SJCRH30 (cell line): ENCODE measurements at places on chromosomes 12 and 14. TPM values are rescaled to one million over a fixed set of nuclear protein-coding genes. Genes with fewer than 3 reads are reported as not detected.
A peak's percentile ranks its signal among the peaks of the same experiment; 100 is the strongest.

Gene ARL1
- total RNA-seq = 47.9 and 57.1 TPM in 2 replicates

Gene CLEC4A
- total RNA-seq = 0.10 and 0.36 TPM in 2 replicates

Gene PMEL
- 1.2 and 1.3 TPM in 2 replicates for total RNA-seq

Gene VIPAS39
- total RNA-seq = 18.5 and 19.6 TPM in 2 replicates

Gene SMOC1
- total RNA-seq = 12.8 and 15.6 TPM in 2 replicates

Gene GALNT6
- total RNA-seq = 0.08 and 0.10 TPM in 2 replicates

GRCh38 chr12:96483116-96483515, 6.3 kb upstream of the CFAP54 start:
- DNase-seq = no peak

DNA sequence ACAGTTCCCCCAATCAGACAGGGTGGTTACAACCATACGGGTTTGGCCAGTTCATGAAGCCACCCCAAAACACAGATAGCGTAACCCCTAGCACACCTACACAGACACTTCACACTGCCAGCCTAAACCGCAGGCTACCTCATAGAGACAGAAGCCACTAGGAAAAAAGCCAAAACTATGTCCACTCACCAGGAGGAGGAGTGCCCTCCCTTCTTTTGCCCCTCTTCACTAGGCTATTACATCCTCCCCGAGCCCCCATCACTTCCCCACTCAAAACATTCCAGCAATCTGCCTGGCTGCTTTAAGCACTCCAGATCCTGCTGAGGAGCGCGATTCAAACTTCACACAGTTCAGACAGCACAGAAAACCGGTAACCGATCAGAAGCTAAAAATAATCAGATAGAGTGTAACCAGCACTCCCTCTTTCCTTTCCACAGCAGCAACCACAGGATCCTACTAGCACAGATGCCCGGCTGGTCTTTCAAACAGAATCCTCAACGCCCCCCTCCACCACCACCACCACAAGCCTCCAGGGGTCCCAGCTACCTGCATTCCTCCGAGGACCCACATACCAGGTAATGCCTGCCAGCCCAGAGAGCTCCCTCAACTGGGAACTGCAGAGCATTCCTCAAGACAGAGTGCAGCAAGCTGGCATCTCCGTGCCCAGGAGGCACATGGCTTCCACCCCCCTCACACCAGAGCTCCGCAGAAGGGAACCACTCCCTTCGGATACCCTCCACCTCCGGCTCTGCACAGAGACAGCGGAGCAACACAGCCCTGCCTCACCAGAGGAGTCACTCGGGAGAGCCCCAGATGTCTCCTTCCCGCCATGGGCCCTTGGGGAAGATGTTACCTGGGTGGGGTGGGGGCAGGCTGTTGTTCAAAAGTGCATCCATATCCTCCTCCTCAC, 1.5 kb downstream of the CHD4 start:
- DNase-seq = no peak

DNA sequence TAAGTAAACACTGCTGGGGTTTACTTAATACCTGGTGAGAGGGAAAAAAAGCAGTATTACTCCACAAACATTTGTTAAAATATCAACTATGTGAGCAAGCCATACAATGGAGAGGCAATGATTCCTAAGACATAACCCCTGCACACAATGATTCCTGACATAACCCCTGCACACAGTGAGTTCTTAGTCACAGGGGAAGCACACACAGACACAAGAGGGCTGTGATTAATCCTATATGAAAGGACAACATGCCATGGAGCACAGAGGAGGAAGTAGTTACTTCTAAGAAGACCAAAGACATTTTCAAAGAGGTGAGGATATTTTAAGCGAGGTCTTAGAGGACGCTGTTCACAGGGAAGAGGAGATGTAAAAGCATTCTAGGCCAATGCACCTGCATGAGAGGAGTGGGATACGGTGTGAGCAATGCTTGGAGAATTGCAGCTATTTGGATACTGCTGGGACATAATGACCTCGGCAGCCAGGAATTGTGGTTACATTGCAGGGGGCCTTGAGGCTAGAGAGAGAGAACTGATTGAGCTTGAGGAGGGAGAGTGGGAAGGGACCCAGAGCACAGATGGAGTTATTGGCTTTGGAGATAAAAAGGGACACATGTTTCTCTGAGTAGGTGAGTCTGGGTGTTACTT, 211.9 kb downstream of the APAF1 start:
- DNase-seq = no peak

DNA sequence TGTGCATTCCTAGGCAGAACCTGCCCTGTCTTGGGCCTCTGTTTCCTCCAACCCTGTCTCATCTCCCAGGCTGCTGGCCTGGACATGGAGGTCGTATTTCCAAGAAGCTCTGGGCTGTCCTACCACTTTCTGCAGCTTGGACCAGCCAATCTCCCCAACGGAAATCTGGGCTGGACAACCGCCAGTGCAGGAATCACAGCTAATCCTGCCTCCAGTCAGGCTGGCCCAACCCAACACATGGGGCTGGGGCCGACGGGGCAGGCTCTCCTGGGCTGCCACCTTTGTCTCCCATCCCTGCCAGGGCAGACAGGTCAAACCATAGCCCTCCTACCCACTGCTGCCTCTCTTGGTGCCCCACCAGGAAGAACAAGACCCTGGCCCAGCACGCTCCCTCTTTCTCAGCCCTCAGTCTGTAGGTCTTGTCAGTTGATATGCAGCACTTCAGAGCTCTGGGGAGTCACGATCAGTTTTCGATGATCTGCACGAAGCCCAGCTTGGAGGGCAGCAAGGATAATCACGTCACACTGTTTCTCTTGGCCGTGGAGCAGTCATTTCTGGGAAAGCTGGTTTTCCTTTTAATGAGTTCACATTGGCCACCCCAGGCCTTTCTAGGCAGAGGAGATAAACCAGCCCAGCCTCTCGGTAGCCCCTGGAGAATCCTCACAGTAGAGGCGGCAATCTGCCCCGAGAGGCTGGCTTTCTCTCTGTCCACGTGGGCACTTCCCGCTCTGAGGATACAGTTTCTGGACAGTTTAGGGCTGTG, 195.2 kb upstream of the PRMT8 start:
- no peak for DNase-seq

DNA sequence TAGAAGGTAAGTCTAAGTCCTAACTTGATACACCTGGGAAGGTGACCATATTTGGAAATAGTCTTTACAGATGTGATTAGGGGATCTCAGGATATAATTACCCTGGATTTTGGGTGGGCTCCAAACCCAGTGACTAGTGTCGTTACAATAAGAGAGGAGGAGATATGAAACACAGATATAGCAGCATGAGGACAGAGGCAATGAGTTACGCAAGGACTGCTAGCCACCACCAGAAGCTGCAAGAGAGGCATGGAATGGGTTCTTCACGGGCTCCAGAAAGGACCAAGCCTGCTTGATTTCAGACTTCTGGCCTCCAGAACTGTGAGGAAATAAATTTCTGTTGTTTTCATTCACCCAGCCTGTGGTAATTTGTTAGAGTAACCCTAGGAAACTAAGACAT, 28.6 kb downstream of the FGFR1OP2 start:
- no peak for DNase-seq

GRCh38 chr12:116642106-116642505, 82.9 kb downstream of the MAP1LC3B2 start:
- DNase-seq = no peak

GRCh38 chr14:75306927-75307699, 28.5 kb downstream of the FOS start:
- peak; percentile 18 for DNase-seq

GRCh38 chr14:50091240-50091913, 25.0 kb downstream of the VCPKMT start:
- no peak for DNase-seq

DNA sequence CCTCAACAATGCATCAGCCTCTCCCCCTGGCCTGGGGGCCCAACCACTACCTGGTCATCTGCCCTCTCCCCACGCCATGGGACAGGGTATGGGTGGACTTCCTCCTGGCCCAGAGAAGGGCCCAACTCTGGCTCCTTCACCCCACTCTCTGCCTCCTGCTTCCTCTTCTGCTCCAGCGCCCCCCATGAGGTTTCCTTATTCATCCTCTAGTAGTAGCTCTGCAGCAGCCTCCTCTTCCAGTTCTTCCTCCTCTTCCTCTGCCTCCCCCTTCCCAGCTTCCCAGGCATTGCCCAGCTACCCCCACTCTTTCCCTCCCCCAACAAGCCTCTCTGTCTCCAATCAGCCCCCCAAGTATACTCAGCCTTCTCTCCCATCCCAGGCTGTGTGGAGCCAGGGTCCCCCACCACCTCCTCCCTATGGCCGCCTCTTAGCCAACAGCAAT, 7.4 kb upstream of the RNU7-1 start:
- no peak for DNase-seq

DNA sequence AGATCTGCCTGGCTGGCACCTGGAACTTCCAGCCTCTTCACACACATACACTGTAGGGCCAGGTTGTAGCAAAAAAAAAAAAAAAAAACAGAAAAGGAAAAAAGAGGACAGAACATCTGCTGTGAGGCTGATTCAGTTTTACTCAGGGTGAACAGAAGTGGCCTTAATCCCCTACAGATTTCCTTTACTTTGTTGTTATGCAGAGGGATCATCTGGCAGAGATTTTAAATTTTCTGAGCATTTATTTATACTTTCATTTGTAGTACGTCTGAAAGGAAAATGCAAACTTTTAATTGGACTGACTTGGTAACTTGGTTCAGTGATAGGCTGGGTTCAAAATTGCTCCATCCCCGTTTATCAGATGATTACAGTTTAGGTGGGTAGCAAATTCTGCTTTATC, 50.8 kb upstream of the PRICKLE1 start:
- DNase-seq = no peak

DNA sequence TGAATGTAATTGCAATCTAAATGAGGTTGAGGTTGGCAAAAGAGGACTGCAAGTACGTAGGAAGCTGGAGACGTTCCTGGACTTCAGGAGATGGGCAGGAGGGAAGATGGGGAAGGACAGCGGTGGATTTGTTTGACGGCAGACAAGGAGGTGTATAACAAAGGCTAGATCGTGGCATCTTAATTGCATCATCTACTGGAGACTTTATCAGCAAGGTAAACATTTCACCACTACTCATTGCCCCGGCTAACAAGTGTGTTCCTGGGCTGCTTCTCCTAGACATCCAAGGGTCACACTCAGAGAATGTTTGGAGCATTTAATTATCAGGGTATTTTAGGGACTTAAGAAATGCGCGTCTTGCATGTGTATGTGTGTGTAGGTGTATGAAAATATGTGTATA, 128.5 kb downstream of the KCNK10 start:
- DNase-seq = no peak

DNA sequence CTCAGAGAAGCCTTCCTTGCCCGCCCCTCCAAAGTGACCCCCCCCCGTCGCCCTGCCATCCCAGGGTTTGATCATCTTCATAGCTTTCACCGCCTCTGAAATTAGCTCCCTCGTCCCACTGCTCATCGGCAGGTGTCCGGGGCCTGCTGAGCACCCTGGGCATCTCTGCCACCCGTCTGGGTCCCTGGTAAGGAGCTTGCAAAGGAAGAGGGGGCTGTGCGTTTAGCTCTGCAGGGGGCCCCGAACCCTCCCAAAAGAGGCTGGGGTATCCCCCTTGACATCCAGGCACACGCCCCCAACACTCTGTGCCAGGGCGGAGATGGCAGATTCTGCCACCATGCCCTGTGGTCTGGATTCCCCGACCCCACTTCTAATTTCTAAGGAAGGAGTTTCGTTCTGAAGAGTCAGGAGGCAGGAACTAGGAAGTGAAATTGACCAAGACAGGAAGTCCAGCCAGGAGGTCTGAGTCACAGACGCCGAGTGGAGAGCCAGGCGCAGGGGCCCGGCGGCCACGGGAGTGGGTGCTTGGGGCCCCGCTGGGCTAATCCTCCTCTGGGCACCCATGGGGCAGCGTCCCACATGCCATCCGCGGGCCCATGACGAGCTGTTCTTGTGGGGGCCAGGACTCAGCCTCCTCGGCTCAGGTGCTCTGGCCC, 95.7 kb downstream of the RFLNA start:
- DNase-seq = no peak

- DNase-seq = no peak
Measured at GRCh38 chr12:72025524-72025923, 86.9 kb downstream of the TPH2 start.
